ENCODE measurements at places on chromosomes 5 and 9.

DNA sequence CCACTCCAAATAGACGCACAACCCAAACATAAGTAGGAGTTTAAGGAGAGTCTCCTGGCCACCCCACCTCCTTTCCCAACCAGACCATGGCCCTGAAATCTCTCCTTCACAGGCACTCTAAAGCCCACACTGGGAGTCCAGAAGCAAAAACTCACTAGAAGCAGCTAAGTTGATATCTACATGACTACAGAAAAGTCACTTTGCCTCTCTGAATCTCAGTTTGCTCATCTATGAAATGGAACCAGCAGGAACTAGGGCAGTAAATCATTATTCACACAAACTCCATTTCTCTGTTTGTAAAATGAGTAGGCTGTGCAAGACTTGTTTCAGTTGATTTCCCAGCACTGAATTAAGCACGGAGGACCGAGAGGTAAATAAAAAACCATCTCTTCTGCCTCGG, 4.1 kb upstream of the WWC1 start:
- DNase-seq: no peak

- no peak for DNase-seq
Measured at GRCh38 chr9:93648836-93649235, 72.5 kb downstream of the PHF2 start.

- DNase-seq: no peak
Measured at GRCh38 chr9:112104401-112104800, 70.7 kb downstream of the SUSD1 start.

DNA sequence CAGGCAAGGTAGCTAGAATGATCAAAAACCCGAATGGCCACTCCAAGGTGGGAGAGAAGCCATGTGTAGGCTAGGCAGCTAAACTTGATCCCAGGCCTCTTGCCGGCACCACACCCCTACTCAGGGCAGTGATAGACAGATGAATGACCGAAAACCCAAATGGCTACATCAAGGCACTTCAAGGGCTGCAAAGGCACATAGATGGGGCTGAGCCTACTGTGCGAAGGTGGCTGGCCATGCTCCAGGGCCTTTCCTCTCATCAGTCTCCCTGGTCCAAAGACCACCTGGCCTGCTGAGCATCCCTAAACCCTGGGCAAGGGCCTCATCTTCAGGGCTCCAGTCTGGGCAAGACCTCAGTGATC, 3.7 kb upstream of the TIFAB start:
- DNase-seq: no peak

DNA sequence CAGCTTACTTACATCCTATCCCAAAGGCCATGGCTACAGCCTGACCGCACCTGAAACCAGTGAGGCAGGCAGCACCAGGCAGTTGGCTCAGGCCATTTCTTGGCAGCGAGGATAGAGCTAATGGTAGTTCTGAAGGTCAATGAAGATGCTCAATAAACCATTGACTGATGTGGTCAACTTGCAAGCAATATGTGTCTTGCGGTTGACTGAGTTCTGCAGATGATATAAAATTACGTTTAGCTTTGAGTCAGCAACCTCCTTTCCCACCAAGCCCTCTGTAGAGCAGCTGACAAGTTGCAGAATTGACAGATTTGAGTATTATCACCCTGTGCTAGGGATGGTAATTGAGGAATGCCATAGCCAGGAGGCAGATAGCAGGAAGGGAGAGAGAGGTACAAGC, 189.0 kb upstream of the PUM3 start:
- DNase-seq: no peak

DNA sequence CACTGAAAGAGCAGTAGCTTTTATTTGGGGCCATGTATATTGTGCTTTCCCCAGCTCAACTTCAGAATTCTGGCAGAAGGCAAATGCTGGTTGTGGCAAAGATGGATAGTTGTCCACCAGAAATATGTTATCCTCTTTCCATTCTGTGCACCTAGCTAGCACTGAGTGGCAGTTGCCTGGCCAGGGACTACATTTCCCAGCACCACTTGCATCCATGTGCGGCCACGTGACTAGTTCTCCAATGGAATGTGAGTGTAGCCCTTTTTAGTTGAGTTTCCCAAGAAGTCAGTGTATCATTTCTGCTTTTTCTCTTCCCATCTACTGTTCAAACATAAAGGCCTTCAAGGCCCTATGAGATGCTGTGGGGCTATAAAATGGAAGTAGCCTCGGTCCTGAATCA, 354.0 kb upstream of the CLINT1 start:
- DNase-seq: no peak

DNA sequence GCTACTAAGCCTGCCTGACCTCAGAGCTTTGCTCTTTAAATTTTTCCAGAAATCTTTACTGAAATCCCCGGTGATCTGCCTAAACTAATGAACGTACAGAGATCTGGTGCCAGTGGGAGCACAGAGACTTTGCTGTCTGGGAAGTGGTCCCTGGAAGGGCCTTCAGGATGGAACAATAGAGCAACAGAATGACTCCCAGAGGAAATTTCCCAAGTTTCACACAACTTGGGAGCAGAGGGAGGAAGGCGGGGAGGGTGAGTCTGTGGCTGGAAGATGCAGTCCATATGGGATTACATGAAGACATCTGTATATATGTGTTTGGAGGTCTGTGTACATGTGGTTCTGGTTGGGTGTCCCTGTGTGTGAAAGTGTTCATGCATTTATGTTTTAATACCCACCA, 638.3 kb downstream of the CCDC171 start:
- no peak for DNase-seq

- DNase-seq: no peak
Measured at GRCh38 chr5:10455277-10455670, 13.6 kb downstream of the ROPN1L start.

GRCh38 chr5:65034029-65034812, 265.5 kb downstream of the CWC27 start:
- DNase-seq: no peak

DNA sequence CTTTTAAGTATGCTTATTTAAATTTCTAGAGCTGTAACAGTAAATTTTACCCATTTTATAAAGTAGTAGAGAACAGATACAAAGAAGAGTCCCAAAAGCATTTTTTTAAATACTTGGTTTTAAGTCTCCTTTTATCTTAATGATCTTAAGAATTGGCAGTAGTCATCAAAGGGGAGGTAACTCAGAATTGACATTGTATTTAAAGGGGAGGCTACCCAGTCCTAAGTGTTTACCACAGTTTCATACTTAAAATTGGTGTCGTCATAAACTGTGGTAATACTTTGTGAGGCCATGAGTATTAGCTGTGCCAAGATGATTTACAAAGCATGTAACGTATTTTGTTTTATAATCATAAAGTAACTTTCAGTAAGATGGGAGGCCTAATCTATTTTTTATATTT, 14.8 kb downstream of the SLC25A46 start:
- DNase-seq: no peak

DNA sequence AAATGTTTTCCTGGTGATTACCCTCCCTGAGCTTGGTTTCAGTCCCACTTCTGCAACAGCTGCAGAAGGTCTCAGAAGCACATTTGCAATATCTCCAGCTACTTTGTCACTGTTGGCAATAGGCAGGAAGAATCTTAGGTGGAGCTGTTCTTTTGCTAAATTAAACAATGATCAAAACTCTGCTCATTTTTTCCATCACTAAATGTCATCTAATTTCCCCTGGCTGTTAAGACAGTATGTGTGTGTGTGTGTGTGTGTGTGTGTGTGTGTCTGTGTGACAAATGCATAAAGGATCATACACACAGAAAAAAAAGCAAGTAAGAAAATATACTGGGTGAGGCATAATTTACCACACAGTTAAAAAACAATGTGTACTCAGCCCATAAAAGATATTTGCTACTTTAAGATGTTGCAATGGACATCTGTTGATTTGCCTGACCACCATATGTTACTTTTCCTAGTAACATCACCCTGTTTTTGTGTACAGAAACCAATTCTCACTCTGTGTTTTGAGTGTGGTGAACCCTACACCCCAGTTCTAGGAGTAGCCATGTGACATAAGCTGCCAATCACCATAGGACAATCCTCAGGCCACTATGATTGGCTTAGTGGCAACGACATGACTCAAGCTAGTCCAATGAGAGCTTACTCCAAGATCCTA, 572.6 kb upstream of the CLINT1 start:
- no peak for DNase-seq

GRCh38 chr5:45696206-45696836, at the start of gene HCN1:
Gene HCN1 (minus strand): TSS chr5:45696380.
- no peak for DNase-seq

- no peak for DNase-seq
Measured at GRCh38 chr9:26781906-26782305, 110.7 kb downstream of the CAAP1 start.

DNA sequence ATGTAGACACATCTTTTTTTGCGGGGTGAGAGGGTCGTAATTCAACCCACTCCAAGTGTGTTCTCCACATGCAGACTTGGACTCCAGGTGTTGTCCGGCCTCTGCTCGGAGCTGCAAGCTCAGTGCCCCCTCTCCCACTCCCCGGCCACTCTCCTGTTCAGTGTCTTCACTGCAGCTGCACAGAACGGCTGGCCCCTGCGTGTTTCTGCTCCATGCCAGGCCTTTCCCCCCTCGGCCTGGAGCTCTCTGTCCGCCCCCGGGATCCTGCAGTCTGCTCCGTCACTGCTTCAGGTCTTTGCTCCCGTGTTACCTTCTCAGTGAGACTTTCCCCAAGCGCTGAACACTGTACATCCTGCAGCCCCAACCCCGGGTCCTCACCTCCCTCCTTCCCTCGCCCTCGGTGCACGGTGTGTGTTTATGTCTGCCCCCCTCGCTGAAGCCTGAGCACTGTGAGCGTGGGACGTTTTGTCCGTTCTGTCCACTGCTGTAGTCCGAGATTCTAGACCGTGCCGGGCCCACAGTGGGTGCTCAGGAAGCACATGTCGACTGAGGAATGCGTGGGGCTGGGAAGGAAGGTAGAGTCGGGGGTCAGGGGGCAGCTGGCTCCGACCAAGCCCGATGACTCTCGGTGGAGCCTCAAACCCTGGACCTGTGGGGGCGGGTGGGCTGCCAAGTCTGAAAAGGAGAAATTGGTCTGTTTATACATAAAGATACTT, 26.4 kb upstream of the GFPT2 start:
- DNase-seq: no peak

DNA sequence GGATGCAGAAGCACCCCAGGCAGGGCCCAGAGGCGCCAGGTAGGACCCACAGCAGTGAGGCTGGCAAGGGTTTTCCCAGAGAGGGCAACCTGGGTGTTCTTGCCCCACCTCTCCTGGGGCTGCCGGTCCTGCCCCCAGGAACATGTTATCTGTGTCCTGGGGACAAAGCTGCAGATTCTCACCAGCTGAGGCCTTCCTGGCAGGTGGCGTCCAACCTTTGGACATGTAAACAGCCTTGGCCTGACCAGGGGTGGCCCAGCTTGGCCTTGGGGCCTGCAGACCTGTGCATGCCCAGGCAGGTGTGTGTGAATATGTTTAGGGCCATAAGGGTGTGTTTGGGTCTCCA, 101.8 kb upstream of the LARP1 start:
- DNase-seq: no peak

DNA sequence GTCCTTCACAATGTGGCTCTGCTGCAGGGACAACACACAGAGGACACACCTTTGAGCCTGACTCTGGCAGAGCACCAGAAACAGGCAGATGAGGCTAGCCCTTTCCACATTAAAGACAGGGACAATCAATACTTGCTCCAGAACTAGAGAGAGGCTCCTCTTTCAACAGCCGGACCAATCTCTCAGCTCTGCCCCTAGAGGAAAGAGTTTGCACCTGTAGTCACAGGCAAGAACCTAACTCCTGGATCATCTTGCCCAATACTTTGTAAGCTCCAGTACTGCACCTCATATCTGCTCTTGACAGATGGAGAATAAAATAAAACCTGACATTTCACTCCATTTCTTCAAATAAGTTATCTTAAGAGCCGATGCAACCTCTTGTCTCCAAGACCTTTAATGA, 52.1 kb downstream of the EPB41L4A start:
- DNase-seq: no peak

GRCh38 chr9:76600007-76600615, 141.1 kb downstream of the GCNT1 start:
- no peak for DNase-seq

GRCh38 chr5:145941448-145942130, 5.2 kb downstream of the SH3RF2 start:
- DNase-seq: no peak

DNA sequence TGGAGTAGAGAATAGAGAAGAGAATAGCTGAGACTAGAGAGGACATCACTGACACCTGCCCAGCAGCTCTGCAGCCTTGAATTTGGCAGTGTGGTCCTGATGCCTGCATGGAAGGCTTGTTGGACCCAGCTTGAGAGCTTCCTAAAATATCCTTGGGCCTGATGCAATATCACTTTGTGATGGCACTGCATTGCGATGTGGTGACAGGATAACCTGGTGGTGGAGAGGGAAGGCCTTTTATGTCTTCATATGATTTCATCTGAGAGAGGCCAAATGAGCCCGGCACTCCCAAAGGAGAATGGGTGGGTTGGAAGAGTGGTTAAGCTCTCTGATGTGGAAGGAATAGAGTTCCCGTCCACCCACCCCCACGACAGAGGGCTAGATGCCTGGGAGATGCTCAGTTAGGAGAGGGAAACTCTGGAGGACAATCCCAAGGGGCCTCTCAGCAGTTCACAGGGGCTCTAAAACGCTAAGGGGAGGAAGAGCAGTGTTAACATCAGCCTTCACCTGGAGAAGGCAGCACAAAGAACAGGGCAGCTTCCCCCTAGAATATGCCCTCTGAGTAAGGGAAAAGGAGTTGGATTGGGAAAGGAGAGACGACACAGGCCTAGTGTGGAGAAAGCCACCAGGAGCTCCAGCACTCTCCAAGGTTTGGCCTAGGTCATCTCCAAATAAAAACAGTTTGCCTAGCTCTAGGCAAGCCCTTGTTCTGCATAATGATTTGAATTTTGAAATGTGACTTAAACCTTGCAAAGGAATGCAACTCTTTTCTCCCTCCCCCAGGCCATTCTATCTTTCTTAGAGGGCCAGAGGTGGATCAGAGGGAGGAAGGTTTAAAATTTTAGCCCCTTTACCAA, 99.8 kb upstream of the SSBP2 start:
- no peak for DNase-seq

DNA sequence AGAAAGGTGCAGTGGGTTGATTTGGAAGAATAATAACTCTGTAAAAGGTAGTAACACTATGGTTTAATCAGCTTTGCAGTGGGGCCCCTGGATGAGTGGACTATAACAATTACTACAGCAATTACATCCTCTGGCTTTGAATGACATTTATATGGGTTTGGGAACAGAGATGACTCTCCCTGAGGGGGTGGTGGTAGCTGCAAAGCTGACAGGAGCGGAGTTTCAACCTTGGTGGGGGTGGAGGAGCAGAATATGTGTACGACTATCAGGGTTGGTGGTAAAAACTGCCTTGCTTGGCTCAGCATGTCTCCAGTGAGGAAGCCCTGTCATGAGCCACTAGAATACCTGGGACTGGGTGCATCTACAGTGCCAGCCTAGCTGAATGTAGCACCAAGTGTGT, 28.3 kb upstream of the NR3C1 start:
- DNase-seq: no peak

- DNase-seq: no peak
Measured at GRCh38 chr5:143390941-143391340, 12.5 kb downstream of the NR3C1 start.

GRCh38 chr5:67765697-67766096, 449.9 kb upstream of the PIK3R1 start:
- no peak for DNase-seq

All from stimulated activated CD8-positive, alpha-beta memory T cell treated with anti-CD3 and anti-CD28 coated beads, Interleukin-4, amount 100 ng/mL, for 1 hour (primary cell).